Midbrain (tissue), 1 donor: ENCODE measurements at places on chromosomes 5 and 9.

GRCh38 chr9:29176786-29177185, 1603.5 kb upstream of the C9orf72 start:
- no peak for DNase-seq

DNA sequence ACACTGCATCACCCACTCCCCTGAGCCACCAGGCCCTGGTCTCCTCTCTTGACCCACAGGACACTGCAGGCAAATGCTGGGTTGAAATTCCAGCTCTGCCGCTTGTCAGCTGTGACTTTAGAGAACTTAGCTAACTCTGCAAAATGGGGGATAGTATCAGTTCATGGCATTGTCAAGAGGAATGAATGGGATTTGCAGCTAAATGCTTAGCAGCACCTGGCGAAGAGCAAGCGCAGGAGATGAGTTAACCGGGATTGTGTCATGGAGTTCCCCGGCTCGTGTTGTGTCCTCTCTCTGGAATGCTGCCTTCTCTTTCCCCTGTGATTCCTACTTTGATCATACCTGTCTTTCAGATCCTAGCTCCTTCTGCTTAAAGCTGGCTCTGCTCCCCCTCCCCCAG, 67.1 kb downstream of the DAB2IP start:
- DNase-seq: no peak

- DNase-seq: no peak
These were observed 19.5 kb upstream of the ARSI start for GRCh38 chr5:150322202-150322601.

DNA sequence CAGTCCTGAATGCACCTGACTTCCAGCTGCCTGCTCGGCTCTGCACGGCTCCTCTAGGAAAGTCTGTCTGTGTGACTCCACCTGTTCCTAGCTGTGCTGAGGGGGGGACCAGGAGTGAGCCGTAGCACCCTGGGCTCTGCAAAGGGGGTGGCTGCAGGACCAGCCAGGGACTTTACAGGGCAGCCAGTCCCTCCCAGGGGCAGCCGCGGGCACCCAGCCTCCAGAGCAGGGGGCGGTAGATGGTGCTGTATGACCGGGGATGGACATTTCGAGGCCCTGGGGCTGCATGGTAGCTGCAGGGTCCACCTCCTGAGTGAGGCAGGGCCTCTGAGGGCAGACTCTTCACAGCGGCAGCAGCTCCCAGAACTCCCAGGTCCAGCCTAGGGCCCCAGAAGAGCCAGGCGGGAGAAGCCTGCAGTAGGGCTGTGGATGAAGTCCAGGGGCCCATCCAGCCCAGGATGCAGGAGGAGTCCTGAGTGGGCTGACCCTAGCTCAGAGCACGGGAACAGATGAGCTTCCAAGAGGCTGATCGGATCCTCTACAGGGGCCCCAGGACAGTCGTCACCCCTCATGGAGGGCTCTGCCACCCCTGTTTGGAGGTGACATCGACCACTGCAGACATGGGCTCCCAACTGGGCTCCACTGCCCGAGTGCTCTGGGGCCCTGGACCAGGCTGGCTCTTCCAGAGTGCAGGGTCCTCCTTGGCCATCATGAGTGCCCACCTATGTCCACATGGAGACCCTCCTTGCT, 105.4 kb downstream of the ZNF354C start:
- DNase-seq: no peak
